ENCODE measurements at places on chromosomes 3 and 15. TPM values are rescaled to one million over a fixed set of nuclear protein-coding genes. Genes with fewer than 3 reads are reported as not detected.

DNA sequence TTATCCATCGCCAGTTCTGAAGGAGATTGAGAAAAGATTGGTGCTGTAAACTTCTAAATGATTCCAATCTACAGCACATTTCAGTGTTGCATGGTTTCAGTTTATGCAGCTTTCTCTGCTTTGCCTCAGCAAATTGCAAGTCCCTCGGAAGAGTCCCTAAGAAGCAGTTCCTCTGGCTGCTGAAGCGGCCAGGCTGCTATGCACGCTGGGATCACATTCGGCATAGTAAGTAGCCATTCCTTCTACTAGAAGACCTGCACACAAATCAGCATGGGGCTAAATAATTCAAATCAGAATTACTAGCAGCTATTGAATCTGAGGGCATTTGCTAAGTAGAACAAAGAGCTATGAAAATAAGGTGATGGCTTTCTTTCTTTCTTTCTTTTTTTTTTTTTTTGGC, 769.5 kb downstream of the AGBL1 start:
- no peaks in the 10 kb centered on the region for H3K27me3 ChIP-seq
- H3K27ac ChIP-seq, result no peak overlapping the region
- H3K36me3 ChIP-seq, result no peaks in the 10 kb centered on the region
- no peak for DNase-seq

- H3K27me3 ChIP-seq, result peaks cover 84% of the 10 kb centered on the region
- no peaks in the 10 kb centered on the region for H3K36me3 ChIP-seq
- no peak overlapping the region for H3K27ac ChIP-seq
- no peak overlapping the region for H3K4me3 ChIP-seq
- peak; percentile 52 for DNase-seq
These were observed 6.8 kb downstream of the SKOR1 start for GRCh38 chr15:67832031-67832551.

TMEM40 gene
- not detected for total RNA-seq

- no peak overlapping the region for H3K4me3 ChIP-seq
- DNase-seq, result no peak
- H3K27me3 ChIP-seq, result no peaks in the 10 kb centered on the region
- peaks cover 19% of the 10 kb centered on the region for H3K4me1 ChIP-seq
- no peak overlapping the region for H3K27ac ChIP-seq
- H3K36me3 ChIP-seq, result no peaks in the 10 kb centered on the region
These were observed 107.5 kb downstream of the CNTN6 start for GRCh38 chr3:1200371-1200770.

GRCh38 chr3:61575893-61576292, 14.5 kb downstream of the PTPRG start:
- DNase-seq, result no peak
- H3K27ac ChIP-seq, result peak overlapping the region; percentile 36
- H3K4me3 ChIP-seq, result no peak overlapping the region

SUMF1 gene
- 79.9 TPM for total RNA-seq

GOLGA6A gene
- total RNA-seq, result not detected

CPLX3 gene
- not detected for total RNA-seq

GRCh38 chr3:60101621-60102020, 1051.8 kb upstream of the CFAP20DC start:
- no peaks in the 10 kb centered on the region for H3K36me3 ChIP-seq
- H3K27me3 ChIP-seq, result no peaks in the 10 kb centered on the region
- H3K4me3 ChIP-seq, result no peak overlapping the region
- H3K27ac ChIP-seq, result no peak overlapping the region
- H3K4me1 ChIP-seq, result no peaks in the 10 kb centered on the region
- DNase-seq, result no peak

DNA sequence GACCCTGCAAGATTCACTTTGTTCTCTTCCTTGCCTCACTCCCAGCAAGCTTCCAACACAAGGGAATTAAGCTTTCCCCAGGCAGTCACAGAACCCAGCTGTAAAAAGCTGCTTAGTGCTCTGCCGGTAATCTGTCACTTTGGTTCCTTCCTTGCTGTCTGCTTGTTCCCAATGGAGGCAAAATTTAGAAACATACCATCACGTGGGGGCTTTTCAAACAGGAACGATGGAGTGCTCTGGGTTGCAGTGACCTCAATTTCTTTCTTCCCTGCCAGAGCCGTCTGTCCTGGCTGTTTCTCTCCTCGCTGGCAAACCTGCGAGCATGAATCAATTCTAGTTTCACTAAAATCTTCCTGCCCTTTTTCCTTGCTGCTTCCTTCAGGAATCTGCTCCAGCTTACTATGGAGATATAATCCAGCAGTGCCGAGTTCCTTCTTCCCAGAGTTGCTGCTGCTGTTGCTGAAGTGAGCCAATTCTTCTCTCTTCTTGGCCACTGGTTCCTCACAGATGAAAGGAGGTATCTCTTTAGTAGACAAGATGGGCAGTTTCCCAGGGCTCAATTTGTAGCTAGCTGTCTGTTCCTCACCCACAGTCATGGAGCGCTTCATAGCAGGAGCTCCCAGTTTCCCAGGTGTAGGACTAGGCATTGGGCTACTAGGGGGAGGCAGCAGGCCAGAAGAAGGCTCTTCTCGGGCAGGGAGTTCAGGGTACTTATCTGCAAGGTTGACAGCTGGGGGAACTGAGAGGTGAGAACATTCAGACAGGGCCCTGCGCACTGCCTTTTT, 88.1 kb downstream of the DHX30 start:
- no peaks in the 10 kb centered on the region for H3K27me3 ChIP-seq
- no peak for DNase-seq
- H3K4me3 ChIP-seq, result no peak overlapping the region
- H3K36me3 ChIP-seq, result peaks cover 47% of the 10 kb centered on the region

- no peak for DNase-seq
- no peak overlapping the region for H3K27ac ChIP-seq
- H3K4me3 ChIP-seq, result no peak overlapping the region
These were observed 374.9 kb downstream of the PLCL2 start for GRCh38 chr3:17259685-17260084.

- H3K36me3 ChIP-seq, result no peaks in the 10 kb centered on the region
- no peak overlapping the region for H3K27ac ChIP-seq
- H3K4me3 ChIP-seq, result no peak overlapping the region
- peak; percentile 29 for DNase-seq
- H3K27me3 ChIP-seq, result 0 out of 2 replicates have a peak, but pooled peaks cover 14% of the 10 kb centered on the region
These were observed 108.5 kb downstream of the SYNPR start for GRCh38 chr3:63386568-63386967.

DNA sequence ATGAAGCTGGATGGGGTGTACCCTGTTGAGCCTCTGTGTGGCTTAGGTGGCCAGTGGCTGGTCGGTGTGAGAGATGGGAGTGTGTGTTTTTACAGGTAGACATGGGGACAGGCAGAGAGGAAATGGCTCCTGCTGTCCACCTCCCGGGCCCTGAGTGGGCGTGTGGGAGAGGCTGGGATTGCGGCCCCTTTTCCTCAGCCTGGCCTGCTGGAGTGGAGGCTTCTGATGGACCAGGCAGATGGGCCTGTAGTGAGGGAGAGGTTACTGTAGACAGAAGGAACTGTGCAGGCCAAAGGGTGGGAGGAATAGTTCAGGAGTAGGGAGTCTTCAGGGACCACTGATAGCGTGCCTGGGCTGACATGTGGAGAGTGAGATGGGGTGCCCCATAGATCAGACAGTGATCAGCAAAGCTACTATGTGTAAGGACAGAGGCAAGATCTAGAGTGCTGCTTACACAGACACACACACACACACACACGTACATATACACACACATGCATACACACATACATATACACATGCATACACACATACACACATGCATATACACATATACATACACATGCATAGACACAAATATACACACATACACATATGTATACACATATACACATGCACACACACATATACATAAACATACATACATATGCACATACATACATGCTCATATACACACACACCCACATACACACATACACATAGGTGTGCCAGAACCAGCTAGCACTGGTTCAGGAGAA, 26.4 kb downstream of the ACAA1 start:
- H3K36me3 ChIP-seq, result no peaks in the 10 kb centered on the region
- no peak for DNase-seq
- no peaks in the 10 kb centered on the region for H3K4me1 ChIP-seq
- no peak overlapping the region for H3K27ac ChIP-seq
- no peak overlapping the region for H3K4me3 ChIP-seq

DNA sequence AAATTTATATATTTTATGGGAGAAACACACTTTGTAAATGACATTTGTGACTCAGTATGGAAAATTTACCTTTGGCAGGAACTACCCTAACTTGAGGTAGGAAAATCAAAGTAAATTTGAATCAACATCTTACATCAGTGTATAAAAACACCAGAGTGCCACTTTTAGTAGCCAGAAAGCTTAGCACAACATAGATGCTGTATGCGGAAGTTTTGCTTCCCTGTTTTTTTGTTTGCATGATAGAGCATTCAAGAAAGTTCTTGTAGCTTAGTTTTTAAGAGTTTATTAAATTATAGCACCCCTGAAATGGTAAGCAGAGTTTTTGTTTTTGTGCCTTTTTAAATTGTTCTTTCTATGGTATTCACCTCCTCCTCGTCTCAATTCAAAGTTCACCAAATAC, 120.8 kb upstream of the RAP2B start:
- no peak overlapping the region for H3K4me3 ChIP-seq
- peaks cover 24% of the 10 kb centered on the region for H3K4me1 ChIP-seq
- DNase-seq, result no peak
- no peak overlapping the region for H3K27ac ChIP-seq

Measured in GM23248 (cell line).